ENCODE measurements at places on chromosomes 12 and 14. TPM values are rescaled to one million over a fixed set of nuclear protein-coding genes. Genes with fewer than 3 reads are reported as not detected.
A peak's percentile ranks its signal among the peaks of the same experiment; 100 is the strongest.

The RNASE1 gene
- total RNA-seq: not detected

The FITM1 gene
- total RNA-seq: 0.86 TPM

The KRT3 gene
- not detected for total RNA-seq

DNA sequence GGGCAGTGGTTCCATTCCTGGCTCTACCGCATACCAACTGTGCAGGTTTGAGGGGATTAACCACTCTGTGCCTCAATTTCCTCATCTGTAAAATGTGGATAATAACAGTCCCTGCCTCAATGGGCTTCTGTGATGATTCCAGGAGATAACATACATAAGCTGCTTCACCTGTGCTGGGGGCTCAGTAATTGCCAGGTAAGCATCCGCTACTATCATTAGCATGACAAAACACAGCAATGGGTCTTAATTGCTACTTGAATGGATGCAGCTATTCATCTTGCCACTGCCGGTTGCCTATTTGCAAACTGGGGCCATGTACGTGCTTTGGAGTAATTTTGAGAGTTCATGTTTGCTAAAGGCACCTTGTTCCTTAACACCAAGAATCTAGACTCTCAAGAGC, 132.6 kb downstream of the TMEM132D start:
- no peak overlapping the region for H3K4me3 ChIP-seq
- H3K27me3 ChIP-seq: no peaks in the 10 kb centered on the region
- no peak overlapping the region for H3K27ac ChIP-seq
- H3K4me1 ChIP-seq: no peaks in the 10 kb centered on the region
- no peak for DNase-seq
- H3K36me3 ChIP-seq: no peaks in the 10 kb centered on the region

DNA sequence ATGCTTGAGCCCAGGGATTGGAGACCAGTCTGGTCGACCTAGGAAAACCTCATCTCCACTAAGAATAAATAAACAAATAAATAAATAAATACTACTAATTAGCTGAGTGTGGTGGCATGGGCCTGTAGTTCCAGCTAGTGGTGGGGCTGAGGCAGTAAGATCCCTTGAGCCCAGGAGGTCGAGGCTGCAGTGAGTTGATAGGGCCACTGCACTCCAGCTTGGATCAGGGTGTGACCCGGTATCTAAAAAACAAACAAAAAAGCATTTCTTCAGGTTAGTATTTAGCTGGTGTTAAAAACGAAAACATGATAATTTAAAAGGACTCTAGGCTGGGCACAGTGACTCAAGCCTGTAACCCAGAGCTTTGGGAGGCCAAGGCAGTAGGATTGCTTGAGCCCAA, 1.2 kb upstream of the FGD4 start:
- peaks cover 2% of the 10 kb centered on the region for H3K4me1 ChIP-seq
- no peak overlapping the region for H3K4me3 ChIP-seq
- peaks cover 23% of the 10 kb centered on the region for H3K27me3 ChIP-seq
- peaks cover 1% of the 10 kb centered on the region for H3K36me3 ChIP-seq

DNA sequence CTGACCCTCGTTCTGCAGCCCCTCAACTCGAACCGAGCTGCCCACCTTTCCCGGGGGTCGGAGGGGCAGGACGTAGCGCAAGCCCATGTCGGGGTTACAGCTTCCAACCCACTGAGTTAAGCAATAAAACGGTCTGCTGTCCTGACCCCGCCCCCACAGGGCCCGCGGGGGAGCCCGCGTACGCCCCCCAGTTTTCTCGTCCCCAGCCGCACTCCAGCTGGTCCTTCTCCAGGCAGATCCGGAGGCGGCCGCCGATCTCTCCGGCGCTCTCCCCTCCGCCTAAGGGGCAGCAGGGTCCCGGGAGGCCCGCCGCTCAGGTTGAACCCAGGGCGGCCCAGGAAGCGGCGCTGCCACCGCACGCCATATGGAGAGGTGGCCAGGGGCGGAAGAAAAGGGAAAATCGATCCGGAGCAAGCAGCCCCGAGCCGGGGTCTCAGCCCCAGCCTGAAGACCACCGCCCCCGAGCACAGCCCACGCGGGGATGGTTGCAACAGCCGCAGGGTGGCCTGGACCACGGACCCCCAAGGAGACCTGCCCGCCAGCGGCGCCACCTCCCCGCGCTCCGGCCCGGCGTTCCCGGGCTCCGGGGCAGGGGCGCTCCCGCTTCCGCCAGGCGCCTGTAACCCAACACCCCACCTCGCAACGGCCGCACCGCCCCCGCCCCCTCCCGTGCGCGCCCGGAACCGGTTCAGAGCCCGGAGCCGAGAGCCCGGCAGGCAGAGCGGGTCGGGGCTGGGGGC, 760 bp downstream of the ACTN1 start:
- peak overlapping the region; percentile 80 for H3K4me3 ChIP-seq
- peak overlapping the region; percentile 73 for H3K27ac ChIP-seq
- H3K4me1 ChIP-seq: peaks cover 27% of the 10 kb centered on the region
- peaks cover 15% of the 10 kb centered on the region for H3K36me3 ChIP-seq

The KCNK10 gene
- not detected for total RNA-seq

DNA sequence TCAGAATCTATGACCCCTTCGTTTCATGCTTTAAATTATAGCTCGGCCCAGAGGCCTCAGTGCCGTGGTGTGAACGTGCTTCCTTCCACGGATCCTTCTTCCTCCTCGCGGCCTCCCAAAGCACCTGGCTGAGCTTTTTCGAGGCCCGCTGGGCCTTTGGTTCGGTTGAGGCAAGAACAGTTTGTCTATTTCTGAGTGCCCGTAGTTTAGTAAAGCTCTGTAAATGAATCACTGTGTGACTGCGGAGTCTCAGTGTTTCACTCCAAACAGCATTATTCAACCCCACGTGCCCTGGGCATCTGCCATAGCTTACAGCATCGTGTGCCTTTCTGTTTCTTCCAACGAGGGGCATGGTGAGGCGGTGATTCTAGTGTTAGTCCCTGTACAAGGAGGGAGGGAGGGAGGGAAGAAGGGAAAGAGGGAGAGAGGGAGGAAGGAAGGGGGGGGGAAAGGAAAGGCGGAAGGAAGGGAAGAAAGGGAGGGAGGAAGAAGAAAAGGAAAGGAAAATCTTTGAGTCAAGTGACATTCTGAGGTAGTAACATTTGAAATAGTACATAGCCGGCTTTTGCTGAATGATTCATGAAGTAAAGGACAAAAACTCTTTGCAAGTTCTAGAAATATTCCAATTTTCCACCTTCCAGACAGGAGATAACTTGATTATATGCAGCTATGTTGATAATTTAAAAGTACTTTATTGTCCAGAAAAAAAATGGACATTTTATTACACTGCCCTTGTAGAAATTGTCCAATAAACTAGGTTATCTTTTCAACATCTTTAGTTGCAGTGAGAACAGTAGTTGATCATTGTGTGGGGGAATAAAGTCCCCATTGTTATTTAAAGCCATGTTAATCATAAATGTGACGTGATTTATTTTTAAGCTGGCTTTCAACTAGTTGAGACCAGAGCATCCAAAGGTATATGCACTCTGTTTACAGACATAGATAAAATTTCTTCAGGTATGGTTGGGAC, 1.2 kb upstream of the TRIM9 start:
- DNase-seq: peak; percentile 33
- H3K27ac ChIP-seq: peak overlapping the region; percentile 33
- no peaks in the 10 kb centered on the region for H3K36me3 ChIP-seq
- H3K4me3 ChIP-seq: peak overlapping the region; percentile 81
- H3K27me3 ChIP-seq: peaks cover 29% of the 10 kb centered on the region

GRCh38 chr12:15546102-15546701, 223.9 kb downstream of the PTPRO start:
- no peak overlapping the region for H3K4me3 ChIP-seq
- peak overlapping the region; percentile 78 for H3K27ac ChIP-seq
- H3K4me1 ChIP-seq: peaks cover 53% of the 10 kb centered on the region
- no peaks in the 10 kb centered on the region for H3K27me3 ChIP-seq

The CRIP1 gene
- 390 TPM for total RNA-seq

DNA sequence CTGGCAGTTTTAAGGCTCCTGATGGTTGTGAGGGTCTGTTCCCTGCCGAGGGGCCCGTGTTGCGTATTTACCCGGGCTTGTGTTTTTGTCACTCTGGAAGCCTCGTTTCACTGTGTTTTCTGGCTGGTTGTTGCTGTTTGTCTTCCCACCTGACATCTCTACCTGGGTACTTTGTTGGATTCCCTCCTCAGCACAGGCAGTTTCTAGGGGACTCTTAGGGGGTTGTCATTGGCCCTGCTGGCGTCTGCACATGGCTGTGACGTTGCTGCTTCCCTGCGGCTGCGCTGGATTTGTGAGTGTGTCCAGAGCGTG, 6.4 kb downstream of the FBRSL1 start:
- H3K4me3 ChIP-seq: no peak overlapping the region
- no peak for DNase-seq
- H3K27ac ChIP-seq: no peak overlapping the region
- peaks cover 68% of the 10 kb centered on the region for H3K4me1 ChIP-seq
- no peaks in the 10 kb centered on the region for H3K36me3 ChIP-seq
- no peaks in the 10 kb centered on the region for H3K27me3 ChIP-seq

GRCh38 chr12:121448771-121449315, 48.9 kb downstream of the RNF34 start:
- no peaks in the 10 kb centered on the region for H3K27me3 ChIP-seq
- no peak overlapping the region for H3K4me3 ChIP-seq
- peaks cover 7% of the 10 kb centered on the region for H3K36me3 ChIP-seq
- H3K27ac ChIP-seq: no peak overlapping the region

GRCh38 chr14:63614679-63615363, 26.9 kb downstream of the WDR89 start:
- peak overlapping the region; percentile 36 for H3K27ac ChIP-seq
- peaks cover 24% of the 10 kb centered on the region for H3K4me1 ChIP-seq
- peaks cover 8% of the 10 kb centered on the region for H3K36me3 ChIP-seq
- no peaks in the 10 kb centered on the region for H3K27me3 ChIP-seq

The DNM1L gene
- total RNA-seq: 59.0 TPM

GRCh38 chr12:78119351-78119918, 288.7 kb downstream of the NAV3 start:
- DNase-seq: no peak
- no peak overlapping the region for H3K27ac ChIP-seq
- H3K36me3 ChIP-seq: no peaks in the 10 kb centered on the region
- no peaks in the 10 kb centered on the region for H3K27me3 ChIP-seq
- H3K4me1 ChIP-seq: no peaks in the 10 kb centered on the region
- no peak overlapping the region for H3K4me3 ChIP-seq

The TEX52 gene
- 0.19 TPM for total RNA-seq

- peak; percentile 55 for DNase-seq
- H3K27ac ChIP-seq: peak overlapping the region; percentile 98
- no peaks in the 10 kb centered on the region for H3K27me3 ChIP-seq
- peaks cover 47% of the 10 kb centered on the region for H3K4me1 ChIP-seq
Observed at GRCh38 chr12:26935636-26936378, 2.0 kb downstream of the INTS13 start.

The PARPBP gene
- total RNA-seq: 25.9 TPM

DNA sequence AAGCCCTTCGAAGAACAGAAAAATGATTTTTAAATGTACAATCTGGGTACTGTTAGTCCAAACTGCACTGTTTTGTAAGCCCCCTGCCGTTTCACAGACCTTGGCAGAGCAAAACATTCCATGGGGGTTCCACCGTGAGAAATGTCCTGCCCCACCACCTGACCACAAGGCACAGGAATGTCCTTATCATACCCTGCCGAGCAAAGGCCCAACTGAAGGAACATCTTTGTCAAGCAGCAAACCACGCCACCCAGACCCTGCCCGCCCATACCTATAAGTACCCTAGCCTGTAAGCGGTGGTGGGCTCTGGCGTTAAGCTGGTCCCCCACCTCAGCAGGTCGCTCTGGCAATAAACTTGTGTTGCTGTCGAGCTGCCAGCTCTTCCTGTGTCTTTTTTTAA, 181.6 kb upstream of the PZP start:
- peaks cover 10% of the 10 kb centered on the region for H3K4me1 ChIP-seq
- no peak overlapping the region for H3K4me3 ChIP-seq
- DNase-seq: no peak
- no peaks in the 10 kb centered on the region for H3K27me3 ChIP-seq
- no peak overlapping the region for H3K27ac ChIP-seq
- H3K36me3 ChIP-seq: no peaks in the 10 kb centered on the region

GRCh38 chr14:94717808-94718207, 52.1 kb downstream of the GSC start:
- no peaks in the 10 kb centered on the region for H3K4me1 ChIP-seq
- H3K36me3 ChIP-seq: no peaks in the 10 kb centered on the region
- H3K27ac ChIP-seq: no peak overlapping the region
- no peaks in the 10 kb centered on the region for H3K27me3 ChIP-seq
- no peak overlapping the region for H3K4me3 ChIP-seq

DNA sequence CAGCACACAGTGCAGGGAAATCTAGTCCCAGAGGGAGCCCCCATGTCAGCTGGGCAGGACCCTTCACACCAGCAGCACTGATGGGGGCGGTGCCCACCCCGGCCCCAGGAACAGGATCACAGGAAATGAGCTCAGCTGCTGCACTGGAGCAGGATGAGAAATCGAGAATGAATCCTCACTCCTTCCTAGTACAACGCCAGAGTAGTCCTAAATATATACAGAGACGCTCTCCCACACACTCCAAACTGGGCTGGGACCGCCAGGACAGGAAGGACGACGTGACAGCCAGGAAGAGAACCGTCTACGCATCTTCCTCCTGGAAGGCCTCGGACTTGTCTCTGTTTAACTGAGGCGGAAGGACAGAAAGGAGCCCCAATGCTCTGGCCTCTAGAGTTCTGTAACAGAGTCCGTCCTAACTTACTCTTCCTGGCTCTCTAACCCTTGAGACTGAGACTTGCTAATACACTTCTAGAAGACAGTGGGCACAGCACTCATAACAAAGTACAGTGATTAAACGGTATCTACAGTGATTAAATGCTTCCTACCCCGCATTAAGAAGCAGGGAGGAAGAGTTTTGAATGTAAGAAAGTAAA, 33.4 kb downstream of the CDC42BPB start:
- no peaks in the 10 kb centered on the region for H3K4me1 ChIP-seq
- DNase-seq: no peak
- H3K4me3 ChIP-seq: no peak overlapping the region
- H3K27ac ChIP-seq: no peak overlapping the region
- H3K27me3 ChIP-seq: no peaks in the 10 kb centered on the region
- H3K36me3 ChIP-seq: no peaks in the 10 kb centered on the region

The TMCC3 gene
- total RNA-seq: 0.43 TPM

GRCh38 chr12:124737772-124738635, 125.7 kb downstream of the SCARB1 start:
- H3K27ac ChIP-seq: no peak overlapping the region
- H3K36me3 ChIP-seq: no peaks in the 10 kb centered on the region
- peaks cover 34% of the 10 kb centered on the region for H3K4me1 ChIP-seq
- H3K4me3 ChIP-seq: no peak overlapping the region

DNA sequence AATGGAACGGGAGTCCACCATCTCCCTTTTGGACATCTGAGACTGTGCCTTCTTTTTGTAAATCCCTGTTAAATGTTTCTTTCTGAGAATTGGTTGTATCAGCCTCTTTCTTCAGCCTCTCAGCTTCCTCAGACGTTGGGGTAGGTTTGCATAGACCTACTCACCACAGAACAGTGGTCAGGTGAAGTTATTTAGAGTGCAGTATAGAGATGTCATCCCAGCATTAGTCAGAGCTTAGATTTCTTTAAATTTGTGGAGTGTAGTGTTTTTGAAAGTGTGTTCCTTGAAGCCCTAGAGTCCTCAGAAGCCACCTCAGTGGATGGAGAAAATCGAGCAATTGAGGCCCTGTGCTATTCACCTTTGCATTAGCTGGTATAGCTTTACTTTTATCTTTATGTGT, 8.9 kb upstream of the EEA1 start:
- no peaks in the 10 kb centered on the region for H3K27me3 ChIP-seq
- no peak overlapping the region for H3K4me3 ChIP-seq
- H3K4me1 ChIP-seq: no peaks in the 10 kb centered on the region
- no peak overlapping the region for H3K27ac ChIP-seq
- no peaks in the 10 kb centered on the region for H3K36me3 ChIP-seq
- no peak for DNase-seq

All from activated CD4-positive, alpha-beta memory T cell treated with anti-CD3 and anti-CD28 coated beads for 36 hours (primary cell).